BE2C (cell line): ENCODE measurements at places on chromosomes 5 and 9.
A peak's percentile ranks its signal among the peaks of the same experiment; 100 is the strongest.

DNA sequence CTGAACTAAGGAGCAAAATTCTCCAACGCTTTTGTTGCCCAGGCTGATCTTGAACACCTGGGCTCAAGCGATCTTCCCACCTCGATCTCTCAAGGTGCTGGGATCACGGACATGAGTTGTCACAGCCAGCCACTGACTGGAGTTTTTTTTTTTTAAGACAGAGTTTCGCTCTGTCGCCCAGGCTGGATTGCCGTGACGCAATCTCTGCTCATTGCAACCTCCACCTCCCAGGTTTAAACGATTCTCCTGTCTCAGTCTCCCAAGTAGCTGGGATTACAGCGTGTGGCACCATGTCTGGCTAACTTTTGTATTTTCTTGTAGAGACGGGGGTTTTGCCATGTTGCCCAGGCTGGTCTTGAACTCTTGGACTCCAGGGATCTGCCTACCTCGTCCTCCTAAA lies 58.2 kb downstream of the EHMT1 start:
- no peak for DNase-seq

DNA sequence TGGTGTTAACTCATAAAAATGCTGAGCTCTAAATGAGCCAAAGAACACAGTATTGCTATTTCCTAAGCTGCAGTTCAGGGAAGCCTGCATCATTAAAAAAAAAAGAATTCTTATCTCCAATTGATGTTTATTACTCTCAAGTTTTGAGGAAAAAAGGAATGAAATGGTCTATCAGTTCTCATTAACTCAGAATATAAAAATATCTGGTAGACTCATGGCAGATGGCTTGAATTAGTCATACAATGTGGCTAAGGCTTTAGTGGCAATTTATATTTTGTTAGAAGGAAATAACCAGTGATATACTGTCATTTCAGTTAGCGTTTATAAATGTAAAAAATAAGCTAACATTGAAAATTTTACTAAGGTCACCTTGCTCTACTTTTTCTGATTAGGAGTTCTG lies 1403.4 kb upstream of the C9orf72 start:
- DNase-seq, result no peak

DNA sequence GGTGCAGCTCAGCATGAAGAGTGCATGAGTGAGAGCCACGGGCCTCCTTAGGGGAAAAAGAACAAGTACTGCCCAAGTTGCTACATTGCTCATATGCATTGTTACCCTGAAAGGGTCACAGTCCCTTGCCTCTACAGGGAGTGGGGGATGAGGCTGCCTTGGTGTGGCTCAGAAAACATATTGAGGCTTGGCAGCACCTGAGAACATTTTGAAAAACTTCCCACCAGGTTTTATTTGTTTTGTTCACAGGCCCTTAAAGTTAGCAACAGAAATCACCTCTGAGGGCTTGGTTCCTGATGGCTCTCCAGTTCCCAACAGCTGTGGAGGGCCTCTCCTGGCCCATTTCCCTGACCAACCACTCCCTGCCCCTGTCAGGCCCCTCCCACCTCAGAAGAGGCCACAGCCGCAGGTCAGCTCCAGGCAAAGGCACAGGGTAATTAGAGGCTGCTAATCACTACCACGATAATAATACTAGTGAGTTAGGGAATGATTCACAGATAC lies 90.7 kb upstream of the ADRA1B start:
- no peak for DNase-seq

DNA sequence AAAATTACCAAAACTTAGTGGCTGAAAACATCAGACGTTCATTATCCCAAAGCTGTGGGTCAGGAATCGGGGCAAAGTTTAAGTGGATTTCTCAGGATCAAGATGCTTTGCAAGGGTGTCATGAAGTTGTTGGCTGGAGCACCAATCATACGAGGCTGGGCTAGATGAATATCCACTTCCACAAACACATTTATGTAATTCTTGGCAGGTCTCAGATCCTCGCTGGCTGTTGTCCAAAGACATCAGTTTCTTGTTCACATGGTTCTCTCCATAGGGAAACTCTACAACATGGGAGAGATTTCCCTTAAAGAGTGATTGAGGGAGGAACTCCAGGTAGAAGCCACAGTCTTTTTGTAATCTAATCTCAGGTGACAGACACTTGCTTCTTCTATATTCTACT lies 20.2 kb upstream of the CCDC192 start:
- DNase-seq, result no peak

DNA sequence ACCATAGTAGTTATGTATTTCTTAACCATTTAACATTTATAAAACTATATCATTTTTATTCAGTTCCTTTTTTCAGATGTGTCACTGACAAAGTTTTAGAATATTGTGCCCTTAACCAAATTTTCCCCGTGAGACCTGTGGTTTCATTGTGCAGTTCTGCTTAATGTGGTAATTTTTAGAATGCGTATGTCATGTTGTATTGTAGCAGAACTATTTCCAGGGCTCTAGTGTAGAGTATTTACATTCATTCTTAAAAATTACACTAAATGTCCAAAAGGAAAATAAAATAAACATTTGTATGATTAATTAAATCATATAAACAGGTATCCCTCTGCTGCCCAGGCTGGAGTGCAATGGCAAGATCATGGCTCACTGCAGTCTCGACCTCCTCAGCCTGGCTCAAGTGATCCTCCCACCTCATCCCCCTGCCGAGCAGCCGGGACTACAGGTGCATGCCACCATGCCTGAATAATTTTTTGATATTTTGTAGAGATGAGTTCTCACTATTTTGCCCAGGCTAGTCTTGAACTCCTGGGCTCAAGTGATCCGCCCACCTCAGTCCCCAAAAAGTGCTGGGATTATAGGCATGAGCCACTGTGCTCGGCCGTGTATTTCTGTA lies 15.4 kb downstream of the SERINC5 start:
- no peak for DNase-seq

GRCh38 chr9:89022001-89022759 lies 30.9 kb downstream of the S1PR3 start:
- no peak for DNase-seq

- no peak for DNase-seq
Measured at GRCh38 chr9:13716601-13717321, 437.3 kb upstream of the MPDZ start.

GRCh38 chr5:89060768-89061167 lies 177.8 kb upstream of the MEF2C start:
- no peak for DNase-seq

DNA sequence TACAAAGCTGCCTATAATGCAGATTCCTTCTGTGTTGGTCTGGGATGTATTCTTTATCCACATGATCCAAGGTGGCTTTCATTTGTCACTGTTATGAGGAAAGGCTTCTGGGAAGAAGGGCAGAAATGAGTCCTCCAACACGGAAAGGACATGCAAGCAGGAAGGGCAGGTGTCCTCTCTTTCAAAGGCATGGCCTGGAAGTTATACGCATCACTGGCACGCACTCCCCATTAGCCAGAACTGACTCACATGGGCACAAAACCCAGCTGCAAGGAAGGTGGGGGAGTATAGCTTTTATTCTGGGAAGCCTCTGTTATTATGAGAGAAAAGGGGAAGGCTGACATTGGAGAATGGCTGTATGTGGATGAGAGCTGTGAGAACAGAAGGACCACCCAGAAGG lies 141.3 kb upstream of the ZNF618 start:
- DNase-seq, result no peak

GRCh38 chr9:134356496-134357470 lies 30.5 kb downstream of the RXRA start:
- DNase-seq, result peak; percentile 56

DNA sequence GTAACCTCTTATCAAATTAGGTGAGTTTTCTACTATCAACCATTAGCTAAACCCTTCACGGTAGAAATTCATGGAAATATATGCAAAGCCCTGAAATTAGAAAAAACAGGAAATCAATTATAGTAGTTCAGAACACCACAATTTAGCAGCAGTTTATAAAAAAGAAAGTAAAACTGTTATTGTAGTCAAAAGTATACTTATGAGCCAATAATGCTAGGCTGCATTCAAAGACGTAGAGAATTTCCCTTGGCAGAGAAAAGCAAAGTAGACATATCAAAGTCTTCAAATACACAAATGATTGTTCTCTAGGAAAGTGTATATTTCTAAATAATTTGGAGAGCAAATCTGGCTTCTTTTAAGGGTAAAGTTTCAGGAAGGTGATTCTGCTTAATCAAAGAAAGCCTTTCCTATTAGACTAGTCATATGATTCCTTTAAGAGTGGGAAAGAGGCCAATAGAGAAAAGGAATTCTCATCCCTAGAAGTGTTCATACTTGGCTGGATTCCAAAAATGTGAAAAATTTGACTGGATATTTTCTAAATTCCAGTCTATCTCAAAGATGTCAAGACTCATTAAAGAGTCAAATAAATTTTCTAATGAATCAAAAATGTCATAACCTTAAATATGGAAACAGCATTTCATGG lies 185.5 kb downstream of the SMC2 start:
- no peak for DNase-seq

DNA sequence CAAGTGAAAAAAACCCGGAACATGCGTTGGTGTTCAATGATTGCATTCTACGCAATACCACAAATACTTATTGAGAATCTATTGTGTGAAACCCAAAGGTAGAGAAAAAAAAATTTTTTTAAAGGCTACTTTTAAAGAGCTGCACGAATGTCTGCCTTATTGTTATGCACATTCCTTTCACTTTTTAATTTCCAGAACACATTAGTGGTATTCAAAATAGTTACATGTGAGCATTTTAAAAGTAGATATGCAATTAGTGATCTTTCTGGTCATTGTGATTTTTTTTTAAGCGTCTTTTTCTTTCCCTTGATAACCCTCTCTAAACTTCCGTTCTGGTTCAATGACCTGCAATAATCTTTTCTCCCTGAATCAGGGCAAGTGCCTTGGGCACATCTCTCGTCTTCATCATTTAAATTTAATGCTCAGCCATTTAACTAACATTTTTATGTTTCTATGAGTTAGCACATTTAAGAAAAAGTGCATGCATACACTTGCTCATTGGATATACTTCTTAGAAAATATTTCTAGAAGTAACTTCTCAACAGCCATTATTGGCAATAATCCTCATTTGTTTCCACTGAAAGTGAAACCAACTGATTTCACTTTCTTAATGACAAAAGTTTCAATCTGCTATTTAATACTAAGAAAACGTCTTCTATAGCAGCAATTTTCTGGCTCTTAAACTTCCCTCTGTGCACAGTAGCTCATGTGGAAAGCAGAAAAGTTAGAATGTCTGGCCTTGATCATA lies 80.3 kb downstream of the CDH6 start:
- no peak for DNase-seq

GRCh38 chr5:127235136-127235535 lies 55.5 kb upstream of the MEGF10 start:
- no peak for DNase-seq

- no peak for DNase-seq
Measured at GRCh38 chr9:3398232-3398648, 127.6 kb downstream of the RFX3 start.

DNA sequence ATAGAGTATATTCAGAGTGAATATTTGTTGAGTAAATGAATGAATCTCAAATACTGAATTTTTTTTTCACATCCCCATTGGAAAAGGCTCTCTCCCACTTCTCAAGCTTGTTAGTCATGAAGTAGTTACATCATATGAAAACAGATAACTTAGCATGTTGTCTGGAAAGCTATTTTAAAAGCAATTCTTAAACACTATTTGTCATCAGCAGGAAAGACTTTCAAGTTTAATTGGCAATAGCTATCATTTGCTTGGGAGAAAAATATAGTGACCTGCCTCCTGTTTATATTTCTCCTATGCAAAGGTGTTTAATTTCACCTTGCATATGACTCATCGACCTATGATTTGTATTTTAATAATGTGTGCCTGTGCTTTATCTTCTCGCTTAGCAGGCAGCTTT lies 499.8 kb upstream of the GRIA1 start:
- DNase-seq, result no peak

GRCh38 chr5:83244516-83244915 lies 167.2 kb downstream of the XRCC4 start:
- DNase-seq, result no peak

DNA sequence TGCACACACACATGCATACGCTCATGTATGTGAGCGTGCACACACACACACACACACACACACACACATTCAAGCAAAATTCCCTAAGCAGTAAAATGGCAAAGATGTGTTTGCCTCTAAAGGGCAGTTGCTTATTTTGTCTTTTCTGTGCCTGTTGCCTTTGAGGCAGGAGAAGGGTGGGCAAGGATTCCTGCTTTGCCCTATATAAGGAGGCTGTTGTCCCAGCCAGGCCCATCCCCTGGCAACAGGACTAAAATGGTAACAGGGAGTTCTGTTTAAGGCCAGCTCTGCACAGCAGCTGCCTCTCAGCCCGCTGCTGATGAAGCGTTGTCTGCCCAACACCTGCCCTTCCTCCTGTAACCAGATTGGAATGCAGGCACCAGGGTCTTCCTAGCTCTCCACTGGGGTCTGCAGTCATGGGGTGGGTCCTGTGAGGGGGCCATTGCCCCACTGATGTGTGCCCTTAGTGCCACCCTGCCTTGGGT lies 64.4 kb downstream of the PPARGC1B start:
- no peak for DNase-seq

DNA sequence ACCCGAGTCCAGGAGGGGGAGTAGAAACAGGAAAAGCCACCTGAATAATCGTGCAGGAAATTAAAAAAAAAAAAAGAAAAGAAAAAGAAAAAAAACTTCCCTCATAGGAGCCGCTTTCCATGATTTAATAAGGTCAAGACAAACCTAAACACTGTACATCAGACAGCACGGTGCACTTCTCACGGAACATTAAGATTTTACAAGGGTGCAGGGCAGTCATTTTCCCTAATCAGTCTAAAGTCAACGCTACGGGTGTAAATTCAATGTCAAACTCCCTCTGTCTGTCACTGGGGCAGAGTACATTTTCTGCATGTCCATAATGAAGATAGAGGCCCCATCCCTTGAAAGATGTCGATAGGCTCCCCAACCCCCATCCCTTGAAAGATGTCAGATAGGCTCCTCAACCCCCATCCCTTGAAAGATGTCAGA lies 139.7 kb downstream of the TSSK1B start:
- DNase-seq, result no peak

DNA sequence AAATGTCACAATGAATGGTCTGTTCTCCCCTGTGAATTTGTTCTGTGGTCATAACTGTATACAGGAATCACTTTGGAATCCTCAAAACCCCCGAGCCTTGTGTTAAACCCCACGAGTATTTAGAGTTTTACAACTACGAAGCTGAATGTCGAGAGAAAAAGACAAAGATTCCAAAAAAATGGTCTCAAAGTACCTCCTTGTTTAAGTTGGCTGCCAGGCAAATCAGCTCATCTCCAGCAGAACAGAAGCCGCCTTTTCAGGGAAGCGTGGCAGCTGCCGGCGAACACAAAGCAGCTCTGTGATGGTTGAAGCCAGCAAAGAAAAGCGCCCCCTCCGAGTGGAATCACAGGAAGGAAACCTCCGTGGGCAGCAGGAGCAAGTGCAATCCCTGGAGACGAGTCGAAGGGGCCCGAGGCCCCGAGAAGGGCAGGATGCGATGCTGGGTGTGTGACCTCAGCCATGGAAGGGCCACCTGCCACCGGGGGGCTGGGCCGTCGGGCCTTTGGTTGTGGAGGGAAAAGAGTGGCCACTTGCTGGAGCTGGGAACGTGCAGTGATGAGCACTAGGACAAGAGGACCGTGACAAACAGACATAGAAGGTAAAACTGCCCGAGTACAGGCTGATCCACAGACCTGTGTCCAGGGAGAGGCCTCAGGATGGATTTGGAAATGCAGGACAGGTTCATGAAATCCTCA lies 706.4 kb downstream of the SEMA5A start:
- no peak for DNase-seq
